ENCODE measurements at places on chromosomes 5 and 9.

DNA sequence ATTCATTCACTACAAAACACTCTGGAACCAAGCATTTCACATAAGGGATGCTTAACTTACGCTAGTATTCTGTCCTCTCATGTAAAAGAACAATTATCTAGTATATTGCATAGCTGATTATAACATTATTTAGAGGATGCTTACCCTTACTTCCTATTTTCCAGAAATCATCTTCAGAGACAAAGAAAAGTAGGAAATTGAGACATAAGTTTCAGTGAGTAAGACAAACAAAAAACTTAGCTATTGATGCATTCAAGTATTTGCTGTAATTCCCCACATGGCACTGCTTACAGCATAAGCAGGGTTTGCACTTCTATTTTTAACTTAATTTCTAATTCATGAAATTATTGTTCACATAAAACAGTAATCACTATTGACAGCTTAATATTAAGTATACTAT is 104.8 kb upstream of the SREK1 start:
- H3K4me3 ChIP-seq: no peak overlapping the region
- no peaks in the 10 kb centered on the region for H3K4me1 ChIP-seq
- DNase-seq: no peak

GRCh38 chr5:133850811-133851210 is 117.6 kb downstream of the C5orf15 start:
- no peaks in the 10 kb centered on the region for H3K36me3 ChIP-seq
- no peak for DNase-seq
- no peaks in the 10 kb centered on the region for H3K27me3 ChIP-seq
- H3K4me3 ChIP-seq: no peak overlapping the region
- H3K4me1 ChIP-seq: no peaks in the 10 kb centered on the region

GRCh38 chr9:125337236-125337635 is 75.6 kb downstream of the GAPVD1 start:
- H3K36me3 ChIP-seq: peaks cover 74% of the 10 kb centered on the region
- no peak overlapping the region for H3K27ac ChIP-seq
- H3K27me3 ChIP-seq: no peaks in the 10 kb centered on the region
- no peaks in the 10 kb centered on the region for H3K4me1 ChIP-seq
- H3K4me3 ChIP-seq: no peak overlapping the region
- no peak for DNase-seq

- DNase-seq: peak; percentile 52
- no peaks in the 10 kb centered on the region for H3K4me1 ChIP-seq
- peak within 1 kb of the TSS; percentile 98 for H3K27ac ChIP-seq
- H3K27me3 ChIP-seq: no peaks in the 10 kb centered on the region
Measured at GRCh38 chr9:93576258-93577077, at the start of gene PHF2. Gene PHF2, plus strand, starts transcription at chr9:93576584. Its CDS starts 190 bp downstream, at chr9:93576774.

DNA sequence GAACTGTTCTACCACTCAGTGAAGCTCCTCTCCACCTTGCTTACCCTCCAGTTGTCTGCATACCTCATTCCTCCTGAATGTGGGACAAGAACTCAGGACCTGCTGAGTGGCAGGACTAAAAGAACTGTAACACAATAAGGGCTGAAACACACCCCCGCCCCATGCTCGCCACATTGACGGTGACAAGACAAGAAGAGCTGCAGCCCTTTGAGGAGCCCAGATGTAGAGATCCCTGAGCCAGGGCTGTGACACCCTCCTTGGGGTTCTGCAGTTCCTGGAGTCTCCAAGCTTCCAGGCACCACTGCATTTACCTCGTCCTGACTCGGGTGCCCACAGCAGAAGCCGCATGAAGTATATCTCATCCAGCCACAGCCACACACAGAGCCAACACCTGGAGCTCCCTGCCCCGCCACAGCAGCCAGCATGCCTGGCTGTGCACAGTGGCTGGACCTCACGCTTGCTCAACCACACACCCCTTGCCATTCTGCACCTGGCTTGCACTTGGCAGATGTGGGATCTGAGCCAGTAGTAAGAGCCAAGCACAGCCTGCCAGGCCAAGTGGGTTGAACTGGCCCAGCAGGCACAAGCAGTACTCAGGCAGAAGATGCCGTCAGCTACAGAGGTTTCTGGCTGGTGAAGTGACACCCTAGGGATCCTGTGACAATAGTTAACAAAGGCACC is 166.1 kb downstream of the RNF180 start:
- no peak for DNase-seq
- no peaks in the 10 kb centered on the region for H3K36me3 ChIP-seq
- peaks cover 25% of the 10 kb centered on the region for H3K4me1 ChIP-seq
- peak overlapping the region; percentile 73 for H3K27ac ChIP-seq
- no peaks in the 10 kb centered on the region for H3K27me3 ChIP-seq

GRCh38 chr5:139422307-139422893 is 16.9 kb downstream of the DNAJC18 start:
- peaks cover 28% of the 10 kb centered on the region for H3K4me1 ChIP-seq
- peaks cover 42% of the 10 kb centered on the region for H3K36me3 ChIP-seq
- no peaks in the 10 kb centered on the region for H3K27me3 ChIP-seq
- H3K27ac ChIP-seq: no peak overlapping the region

- no peaks in the 10 kb centered on the region for H3K36me3 ChIP-seq
- DNase-seq: no peak
- no peak overlapping the region for H3K4me3 ChIP-seq
Measured at GRCh38 chr5:124614836-124615385, 131.5 kb downstream of the ZNF608 start.

GRCh38 chr5:65013166-65013565 is 244.4 kb downstream of the CWC27 start:
- no peak overlapping the region for H3K4me3 ChIP-seq

GRCh38 chr9:32705059-32705458 is 69.6 kb upstream of the TAF1L start:
- no peak for DNase-seq
- no peaks in the 10 kb centered on the region for H3K27me3 ChIP-seq
- H3K36me3 ChIP-seq: no peaks in the 10 kb centered on the region
- H3K4me3 ChIP-seq: no peak overlapping the region
- H3K4me1 ChIP-seq: no peaks in the 10 kb centered on the region

DNA sequence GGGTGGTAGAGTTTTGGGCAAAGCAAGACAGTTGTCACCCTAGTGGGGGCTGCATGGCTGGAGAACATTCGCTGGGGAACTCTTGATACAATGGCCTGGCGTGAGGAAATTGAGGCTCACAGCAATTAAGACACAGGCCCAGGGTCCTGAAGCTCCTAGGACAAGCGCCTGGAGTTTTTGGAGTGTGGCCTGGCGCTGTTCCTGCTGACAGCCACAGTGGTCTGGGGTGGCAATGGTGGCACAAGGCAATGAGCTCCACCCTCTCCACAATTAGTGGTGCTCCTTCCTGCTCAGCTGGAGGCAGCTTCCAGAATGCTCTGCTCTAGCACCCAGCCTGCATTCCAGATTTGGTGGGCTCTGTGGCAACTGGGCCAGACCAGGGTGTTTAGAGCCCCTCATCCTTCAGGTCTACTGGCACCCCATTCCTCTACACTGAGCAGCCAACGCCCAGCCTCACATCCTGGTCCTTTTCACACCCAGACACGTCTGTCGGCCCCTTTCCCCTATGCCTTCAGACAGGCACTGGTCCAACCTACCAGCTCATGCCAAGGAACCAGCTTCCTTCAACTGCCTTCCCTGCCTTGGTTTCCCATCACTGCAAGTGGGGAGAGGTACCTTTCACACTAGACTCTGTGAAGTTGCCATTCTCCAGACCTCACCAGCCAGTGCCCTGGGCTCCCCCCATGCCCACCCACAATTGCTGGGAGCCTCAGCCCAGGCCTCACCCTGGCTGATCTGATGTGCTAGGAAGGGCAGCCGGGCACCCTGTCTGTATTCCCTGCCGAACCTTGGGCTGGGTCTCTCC is 138.1 kb upstream of the COL5A1 start:
- H3K36me3 ChIP-seq: no peaks in the 10 kb centered on the region
- no peak overlapping the region for H3K27ac ChIP-seq
- peaks cover 13% of the 10 kb centered on the region for H3K4me1 ChIP-seq
- no peak for DNase-seq

DNA sequence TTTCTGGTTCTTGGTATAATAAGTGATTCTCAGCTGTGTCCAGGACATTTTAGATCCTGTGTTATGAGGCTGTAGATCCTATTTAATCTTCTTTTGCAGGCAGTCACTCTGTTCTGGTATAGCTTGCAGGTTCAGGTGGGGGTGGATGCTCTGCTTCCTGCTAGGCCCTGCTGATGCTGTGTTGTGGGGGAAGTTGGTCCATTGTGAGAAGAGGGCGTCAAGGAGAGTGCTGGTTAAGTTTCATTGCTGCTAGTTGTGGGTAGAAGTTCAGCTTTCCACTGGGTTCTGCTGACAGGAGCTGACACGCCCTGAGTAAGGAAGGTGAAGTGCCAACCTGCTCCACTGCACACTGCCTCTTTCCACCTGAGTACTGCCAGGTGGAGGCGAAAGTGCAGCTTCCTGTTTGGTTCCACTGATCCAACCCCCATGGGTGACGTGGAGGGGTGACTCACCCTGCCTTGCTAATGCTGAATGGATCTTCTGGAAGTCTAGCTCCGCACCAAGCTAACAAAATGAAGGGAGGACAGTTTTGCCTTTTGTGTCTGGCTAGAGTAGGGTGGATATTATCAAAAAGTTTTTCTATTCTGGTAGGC is 16.3 kb downstream of the NMRK1 start:
- no peaks in the 10 kb centered on the region for H3K27me3 ChIP-seq
- no peaks in the 10 kb centered on the region for H3K4me1 ChIP-seq
- H3K27ac ChIP-seq: no peak overlapping the region
- no peak for DNase-seq
- H3K36me3 ChIP-seq: peaks cover 9% of the 10 kb centered on the region

GRCh38 chr9:137167747-137168572 is 1.9 kb downstream of the LRRC26 start:
- H3K4me3 ChIP-seq: peak overlapping the region; percentile 48
- H3K27ac ChIP-seq: no peak overlapping the region
- no peak for DNase-seq
- peaks cover 57% of the 10 kb centered on the region for H3K27me3 ChIP-seq
- no peaks in the 10 kb centered on the region for H3K36me3 ChIP-seq

GRCh38 chr5:33633699-33634098 is 192.9 kb downstream of the TARS1 start:
- no peaks in the 10 kb centered on the region for H3K4me1 ChIP-seq
- H3K27ac ChIP-seq: no peak overlapping the region
- no peak for DNase-seq
- no peaks in the 10 kb centered on the region for H3K36me3 ChIP-seq
- no peak overlapping the region for H3K4me3 ChIP-seq
- no peaks in the 10 kb centered on the region for H3K27me3 ChIP-seq

GRCh38 chr5:54049963-54050362 is 260.4 kb downstream of the ARL15 start:
- no peaks in the 10 kb centered on the region for H3K4me1 ChIP-seq
- H3K4me3 ChIP-seq: no peak overlapping the region
- DNase-seq: no peak
- H3K27me3 ChIP-seq: no peaks in the 10 kb centered on the region

GRCh38 chr5:59917121-59917520 is 23.6 kb upstream of the PDE4D start:
- H3K27ac ChIP-seq: no peak overlapping the region
- DNase-seq: no peak
- H3K4me1 ChIP-seq: no peaks in the 10 kb centered on the region
- H3K4me3 ChIP-seq: no peak overlapping the region
- H3K36me3 ChIP-seq: no peaks in the 10 kb centered on the region

GRCh38 chr5:122694884-122695283 is 80.0 kb upstream of the SNX2 start:
- H3K27me3 ChIP-seq: no peaks in the 10 kb centered on the region
- H3K36me3 ChIP-seq: no peaks in the 10 kb centered on the region
- no peaks in the 10 kb centered on the region for H3K4me1 ChIP-seq
- H3K4me3 ChIP-seq: no peak overlapping the region
- H3K27ac ChIP-seq: no peak overlapping the region
